ENCODE measurements at places on chromosomes 6 and 20.

DNA sequence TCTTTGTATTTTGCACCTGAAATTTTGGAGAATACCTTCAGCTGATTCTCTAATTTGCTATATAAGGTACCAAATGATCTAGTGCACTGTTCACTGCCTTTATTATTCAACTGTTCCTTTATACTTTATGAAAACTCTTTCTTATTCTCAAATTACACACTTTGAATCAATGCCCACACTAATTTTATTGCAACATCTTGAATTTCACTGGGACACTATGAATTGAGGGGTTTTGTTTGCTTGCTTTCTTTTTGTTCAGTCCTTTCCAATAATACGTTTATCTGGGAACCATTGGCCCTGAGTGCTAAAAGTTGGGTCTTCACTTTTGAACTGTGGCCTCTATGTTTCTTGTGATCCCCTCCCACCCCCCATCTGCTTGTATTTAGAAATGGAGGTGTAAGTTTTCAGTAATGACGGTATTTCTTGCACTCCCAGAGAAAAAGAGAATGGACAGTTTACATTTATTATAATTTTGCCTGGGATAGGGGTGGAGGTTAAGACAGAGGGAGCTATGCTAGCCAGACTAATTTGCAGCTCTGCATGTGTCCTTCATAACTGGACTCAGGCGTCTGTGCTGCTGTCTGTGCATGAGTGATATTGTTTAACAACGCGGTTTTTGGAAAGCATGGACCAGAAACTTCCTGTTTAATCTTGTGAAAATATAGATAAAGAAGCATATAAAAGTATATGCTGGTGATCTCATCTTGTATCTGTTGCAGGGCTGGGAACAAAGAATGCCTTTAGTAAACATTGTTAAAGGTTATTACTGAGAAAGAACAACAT is 98.1 kb downstream of the DNAH8 start:
- DNase-seq: no peak

DNA sequence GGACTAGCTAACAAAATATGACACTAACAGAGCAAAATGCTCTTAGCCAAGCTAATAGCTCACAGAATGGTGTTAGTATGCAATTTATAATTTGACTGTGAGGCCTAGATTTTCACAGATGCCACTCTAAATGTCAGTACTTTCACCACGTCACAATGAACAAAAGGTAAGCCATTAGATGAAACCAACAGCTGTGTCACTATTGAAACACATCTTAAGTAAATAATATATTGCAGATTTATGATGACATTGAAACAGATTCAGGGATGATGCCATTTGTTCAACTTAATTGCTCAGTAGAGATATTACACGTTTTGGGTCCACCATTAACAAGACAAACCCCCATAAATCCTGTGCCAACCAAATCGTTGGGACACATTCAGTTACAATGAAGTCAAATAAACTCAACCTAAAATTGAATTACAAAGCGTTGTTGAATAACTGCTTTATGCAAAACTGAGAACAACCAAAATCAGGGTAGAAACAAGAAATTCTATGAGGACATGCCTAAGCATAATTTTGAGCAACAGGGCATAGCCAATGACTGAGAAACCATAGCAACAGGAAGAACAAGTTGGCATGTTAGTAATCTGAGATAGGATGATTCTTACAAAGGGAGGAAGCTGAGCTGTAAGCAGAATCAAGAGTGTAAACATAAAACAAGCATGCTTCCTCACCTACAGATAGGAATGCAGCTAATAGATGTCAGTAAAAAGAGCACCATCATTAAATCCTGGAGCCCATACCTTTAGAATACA is 85.6 kb upstream of the KHDRBS2 start:
- no peak for DNase-seq

DNA sequence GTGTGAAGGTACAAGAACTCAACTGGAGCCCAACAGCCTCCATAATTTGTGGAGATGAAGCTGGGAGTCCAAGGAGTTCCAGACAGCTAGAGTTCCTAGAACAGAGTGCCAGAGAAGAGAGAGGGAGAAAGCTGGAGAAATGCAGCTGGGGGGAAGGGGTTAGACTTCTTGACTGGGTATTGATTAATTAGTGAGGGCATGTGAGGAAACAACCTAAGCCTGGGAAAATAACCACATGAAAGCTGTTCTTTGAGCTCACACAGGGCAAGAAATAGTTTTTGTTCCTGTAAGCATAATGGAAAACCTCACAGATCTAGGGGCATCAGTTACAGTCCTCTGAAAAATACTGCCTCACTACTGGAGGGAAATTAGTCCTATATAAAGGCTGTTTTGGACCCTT is 230.5 kb upstream of the FKBP1C start:
- no peak for DNase-seq

- no peak for DNase-seq
Observed at GRCh38 chr6:75085931-75086635, 119.8 kb downstream of the COL12A1 start.

DNA sequence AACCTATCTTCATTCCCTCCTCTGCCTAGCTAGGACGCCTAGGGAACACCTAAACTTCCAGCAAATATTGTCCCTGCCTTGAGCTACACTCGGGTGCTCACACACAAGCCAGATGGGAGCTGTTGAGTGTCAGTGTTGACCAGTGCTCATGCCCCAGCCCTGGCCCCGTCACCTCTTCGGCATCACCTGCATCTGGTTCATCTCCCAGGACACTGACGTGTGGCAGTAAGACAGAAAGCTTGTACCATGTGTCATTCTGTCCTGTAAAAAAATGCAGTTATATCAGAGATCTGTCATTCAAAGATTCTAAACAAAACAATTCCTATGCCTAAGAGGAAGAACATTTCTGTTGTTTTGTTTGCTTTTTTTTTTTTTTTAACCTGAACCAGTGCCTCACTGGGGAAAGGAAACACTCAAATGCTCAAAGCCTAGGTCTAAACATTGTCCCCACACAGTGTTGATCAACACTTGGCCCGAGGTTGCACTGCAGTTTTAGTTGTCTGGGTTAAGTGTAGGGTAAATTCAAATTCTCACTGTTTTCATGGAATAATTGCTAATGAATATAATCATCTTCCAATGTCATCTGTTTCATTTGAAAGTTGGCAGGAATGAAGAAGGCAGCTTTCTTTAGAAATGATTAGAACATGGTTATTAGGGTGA is 102.7 kb upstream of the SASH1 start:
- no peak for DNase-seq

DNA sequence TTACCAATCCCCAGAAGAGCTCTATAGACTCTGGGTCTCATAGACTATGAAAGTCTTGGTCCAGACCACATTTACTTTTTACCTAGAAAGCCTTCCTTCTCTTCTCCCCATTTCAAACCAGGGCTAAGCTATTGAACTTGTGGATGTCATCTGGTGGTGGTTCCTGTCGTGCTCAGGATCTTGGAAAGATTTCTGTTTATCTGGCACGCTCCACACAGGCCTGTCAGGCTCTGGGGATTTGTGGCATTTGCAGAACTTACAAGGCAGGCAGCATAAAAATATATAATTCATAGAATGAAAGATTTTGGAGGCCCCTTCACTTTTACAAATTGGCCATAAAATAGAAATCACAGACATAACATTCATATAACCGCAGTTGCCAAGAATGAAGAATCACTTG is 188.1 kb downstream of the UST start:
- no peak for DNase-seq

DNA sequence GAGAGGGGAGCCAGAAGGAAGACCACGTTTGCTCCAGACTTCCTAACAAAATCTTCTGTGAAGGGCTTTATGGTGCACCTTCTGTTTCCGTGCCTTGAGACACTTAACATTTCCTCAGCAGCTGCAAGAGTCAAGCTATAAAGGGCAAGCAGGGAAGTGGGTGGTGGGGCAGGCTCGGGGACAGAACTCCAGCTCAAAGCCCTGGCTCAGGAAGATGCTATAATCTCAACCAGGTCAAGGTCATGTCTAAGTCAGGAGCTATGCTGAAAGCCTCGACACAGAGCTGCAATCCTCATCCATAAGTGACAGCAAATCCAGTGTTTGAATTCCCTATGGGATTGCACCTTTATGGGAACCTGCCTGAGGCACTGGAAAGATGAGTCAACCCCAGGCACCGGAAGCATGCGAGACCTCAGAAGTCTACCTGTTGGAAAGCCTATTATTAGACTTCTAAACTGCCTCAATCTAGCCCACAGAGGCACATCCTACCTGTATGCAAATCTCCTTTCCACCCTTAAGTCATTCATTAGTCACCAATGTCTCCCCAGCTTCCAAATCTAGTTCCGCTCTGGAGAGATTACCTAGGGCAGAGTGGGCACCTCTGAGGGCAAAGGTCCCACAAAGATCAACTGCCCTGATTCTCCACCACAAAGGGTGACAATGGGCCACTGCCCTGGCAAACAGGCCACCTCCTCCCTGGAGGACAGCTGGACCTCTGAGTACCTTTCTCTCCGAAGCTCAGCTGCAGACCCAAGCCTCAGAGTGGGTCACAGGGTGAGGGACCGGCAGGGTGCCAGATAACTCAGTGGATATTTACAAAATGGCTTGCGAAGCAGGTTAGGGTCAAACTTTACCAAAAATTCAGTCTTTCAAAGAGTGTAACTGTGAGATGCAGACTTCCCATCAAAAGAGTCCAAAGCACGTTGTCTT is 287.0 kb downstream of the CDC5L start:
- DNase-seq: no peak

GRCh38 chr20:60812561-60812960 is 439.5 kb upstream of the CDH4 start:
- DNase-seq: no peak

GRCh38 chr20:5531318-5532081 is 214.7 kb upstream of the PROKR2 start:
- DNase-seq: no peak

- DNase-seq: no peak
Observed at GRCh38 chr6:88914895-88915598, 48.4 kb downstream of the RNGTT start.

DNA sequence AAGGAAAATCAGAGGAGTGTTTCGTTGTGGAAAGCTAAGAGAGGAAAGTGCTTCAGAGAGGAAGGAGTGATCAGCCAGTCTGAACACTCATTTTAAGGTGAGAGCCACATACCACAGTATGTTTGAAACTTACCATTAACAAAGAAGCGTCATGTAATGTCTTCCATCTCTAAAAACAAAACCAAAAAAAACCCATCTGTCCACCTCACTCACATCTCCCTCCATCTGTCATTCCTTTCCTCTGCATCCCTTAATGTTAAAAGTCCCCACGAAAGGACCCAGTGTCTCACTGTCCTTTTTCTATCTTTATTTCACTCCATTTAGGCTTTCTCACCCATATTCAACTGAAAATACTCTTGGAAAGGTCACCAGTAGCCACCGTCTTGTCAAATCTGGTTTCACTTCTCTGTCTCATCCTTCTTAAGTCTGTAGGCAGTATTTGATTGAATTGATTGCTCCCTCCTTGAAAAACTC is 59.4 kb upstream of the GNRH2 start:
- no peak for DNase-seq

DNA sequence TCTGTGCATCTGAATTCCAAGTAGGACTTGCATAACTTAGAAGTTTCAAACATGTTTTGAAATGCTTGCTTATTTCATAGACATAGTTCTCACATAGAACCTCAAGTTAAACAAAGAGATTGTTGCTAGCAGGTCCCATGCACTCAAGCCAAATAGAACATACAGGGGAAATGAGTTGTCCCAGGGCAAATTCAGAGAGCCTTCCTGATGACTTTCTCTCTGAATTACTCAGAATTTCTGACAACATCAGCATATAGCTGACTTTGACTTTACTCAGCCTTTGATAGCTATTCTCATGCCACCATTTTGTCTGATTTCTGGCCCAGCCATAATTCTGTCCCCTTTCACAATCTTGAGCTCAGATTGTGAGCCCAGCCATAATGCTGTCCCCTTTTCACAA is 333.2 kb upstream of the PLCB4 start:
- no peak for DNase-seq

DNA sequence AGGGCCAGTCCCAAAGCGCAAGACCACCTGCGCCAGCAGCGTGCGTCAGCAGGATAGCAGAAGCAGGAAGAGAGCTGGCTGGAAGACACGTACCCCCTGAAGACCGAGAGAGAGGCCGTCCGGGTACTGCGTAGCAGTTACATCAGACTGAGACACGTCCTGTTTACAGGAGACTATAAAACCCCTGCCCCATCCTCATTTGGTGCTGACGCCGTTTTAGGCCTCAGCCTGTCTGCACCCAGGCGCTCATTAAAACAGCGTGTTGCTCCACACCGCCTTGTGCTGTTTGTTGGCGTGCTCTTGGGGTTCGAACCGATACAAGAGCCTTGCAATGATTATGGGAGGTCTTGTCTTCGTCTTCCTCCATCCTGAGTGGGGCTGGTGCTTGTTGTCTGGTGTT is 31.8 kb upstream of the ULBP3 start:
- DNase-seq: no peak

DNA sequence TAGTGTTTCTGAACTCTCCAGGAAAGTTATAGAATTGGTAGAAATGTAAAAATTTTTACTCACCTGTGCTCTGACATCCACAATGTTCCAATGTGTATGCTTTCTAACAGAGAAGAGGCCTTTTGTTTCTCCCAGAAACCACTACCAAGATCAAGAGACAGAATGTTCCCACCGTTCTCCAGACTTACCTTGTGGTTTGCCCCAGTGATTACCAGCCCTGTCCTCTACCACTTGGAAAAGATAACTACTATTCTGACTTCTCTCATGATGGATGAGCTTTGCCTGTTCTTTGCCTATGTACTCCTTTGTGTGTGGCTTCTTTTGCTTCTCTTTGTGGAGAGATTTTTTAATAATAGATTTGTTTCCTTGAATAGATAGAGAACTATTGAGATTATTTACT is 173.0 kb upstream of the SCGN start:
- no peak for DNase-seq

GRCh38 chr20:39886650-39887190 is 802.3 kb downstream of the MAFB start:
- no peak for DNase-seq

DNA sequence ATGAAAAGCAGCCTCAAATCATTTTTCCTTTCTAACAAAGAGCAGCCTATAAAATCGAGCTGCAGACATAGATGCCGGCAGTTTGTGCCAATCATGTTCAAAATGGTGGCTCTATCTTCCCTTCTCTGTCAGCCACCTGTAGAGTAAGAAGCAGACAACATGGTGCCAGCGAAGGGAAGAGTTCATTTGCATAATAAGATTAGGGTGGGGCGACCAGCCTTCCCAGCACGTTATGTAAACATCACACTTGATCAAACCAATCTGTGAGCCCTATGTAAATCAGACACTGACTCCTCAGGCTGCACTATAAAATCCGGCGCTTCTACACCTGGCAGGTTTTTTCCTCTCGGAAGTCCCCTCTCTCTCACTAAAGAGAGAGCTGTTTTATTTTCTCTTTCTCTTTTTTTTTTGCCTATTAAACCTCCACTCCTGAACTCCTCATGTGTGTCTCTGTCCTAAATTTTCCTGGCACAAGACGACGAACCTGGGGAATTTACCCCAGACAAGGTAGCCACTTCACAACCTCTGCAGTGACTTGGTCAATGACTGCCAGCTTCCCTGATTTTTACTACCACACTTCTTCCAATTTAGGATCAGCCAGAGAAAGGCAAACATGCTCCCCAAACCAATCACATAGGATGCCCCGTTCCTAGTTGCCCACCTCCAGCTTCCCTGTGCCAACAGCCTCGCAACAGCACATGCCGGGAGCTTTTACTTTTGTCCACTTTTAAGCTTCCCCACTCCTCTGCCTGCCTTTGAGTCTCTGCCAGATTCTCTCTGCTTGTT is 12.9 kb downstream of the TPMT start:
- no peak for DNase-seq

GRCh38 chr20:45088247-45088646 is 12.7 kb downstream of the KCNS1 start:
- DNase-seq: no peak

Data from thymus (tissue), 14 donors.